Stimulated activated CD4-positive, alpha-beta T cell treated with anti-CD3 and anti-CD28 coated beads, Interleukin-15, amount 100 ng/mL, for 1 hour (primary cell): ENCODE measurements at places on chromosomes 5 and 9.

- no peak for DNase-seq
These were observed 947.2 kb upstream of the ARRDC3 start for GRCh38 chr5:92330365-92330764.

- DNase-seq: no peak
These were observed 75.5 kb upstream of the RANBP3L start for GRCh38 chr5:36377192-36377591.

GRCh38 chr5:170743876-170744212, 39.7 kb upstream of the GABRP start:
- DNase-seq: no peak

DNA sequence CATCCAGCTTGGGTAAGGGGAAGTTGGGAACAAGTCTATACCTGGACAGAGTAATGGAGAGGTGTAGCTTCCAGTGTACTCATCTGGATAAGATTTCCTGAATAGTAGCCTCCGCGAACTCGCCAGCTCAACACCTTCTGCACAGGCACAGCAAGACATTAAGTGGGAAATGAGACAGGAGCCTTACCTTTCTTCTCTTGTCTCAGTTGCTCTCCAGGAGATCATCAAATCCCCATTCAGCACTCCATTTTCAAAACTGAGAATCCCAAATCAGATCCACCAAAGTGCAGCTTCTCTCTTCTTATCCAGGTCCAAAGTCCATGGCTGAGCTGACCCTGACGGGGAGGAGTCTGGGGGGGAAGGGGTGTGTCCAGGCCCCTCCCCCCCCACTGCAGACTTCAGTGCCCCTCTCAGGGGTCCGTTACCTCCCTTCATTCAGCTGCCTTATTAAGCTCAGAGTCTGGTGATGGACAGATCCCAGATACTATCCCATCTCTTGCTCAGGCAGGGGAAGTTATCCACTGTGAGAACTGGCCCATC, 5.9 kb upstream of the MGAT1 start:
- DNase-seq: no peak

DNA sequence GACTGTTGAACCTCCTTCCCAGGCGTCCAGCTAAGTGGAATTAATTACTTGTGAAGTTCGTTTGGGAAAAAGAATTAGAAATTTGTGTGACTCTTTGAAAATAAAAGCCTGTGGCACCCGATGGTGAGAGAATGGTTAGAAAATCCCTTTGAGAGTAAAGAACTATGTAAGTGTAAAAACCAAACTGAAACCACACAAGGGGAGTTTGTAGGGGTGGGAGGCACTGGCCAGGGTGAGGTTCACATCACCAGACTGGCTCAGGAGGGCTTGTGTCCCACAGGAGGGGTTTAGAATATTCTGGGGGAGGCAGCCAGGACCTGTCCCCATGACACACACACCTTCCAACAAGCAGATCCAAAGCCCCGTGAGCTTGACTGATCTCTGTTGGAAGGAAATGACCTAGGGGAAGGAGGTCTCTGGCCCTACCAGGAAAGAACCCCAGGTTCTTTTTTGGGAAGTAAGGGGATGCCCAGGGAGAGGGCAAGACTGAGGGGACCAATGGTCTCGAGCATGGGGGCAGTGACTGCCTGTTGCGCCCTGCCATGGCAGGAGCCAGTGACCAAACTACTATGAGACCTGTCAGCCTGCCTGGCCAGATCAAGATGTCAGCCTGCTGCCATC, 4.3 kb downstream of the SPATA24 start:
- DNase-seq: no peak

DNA sequence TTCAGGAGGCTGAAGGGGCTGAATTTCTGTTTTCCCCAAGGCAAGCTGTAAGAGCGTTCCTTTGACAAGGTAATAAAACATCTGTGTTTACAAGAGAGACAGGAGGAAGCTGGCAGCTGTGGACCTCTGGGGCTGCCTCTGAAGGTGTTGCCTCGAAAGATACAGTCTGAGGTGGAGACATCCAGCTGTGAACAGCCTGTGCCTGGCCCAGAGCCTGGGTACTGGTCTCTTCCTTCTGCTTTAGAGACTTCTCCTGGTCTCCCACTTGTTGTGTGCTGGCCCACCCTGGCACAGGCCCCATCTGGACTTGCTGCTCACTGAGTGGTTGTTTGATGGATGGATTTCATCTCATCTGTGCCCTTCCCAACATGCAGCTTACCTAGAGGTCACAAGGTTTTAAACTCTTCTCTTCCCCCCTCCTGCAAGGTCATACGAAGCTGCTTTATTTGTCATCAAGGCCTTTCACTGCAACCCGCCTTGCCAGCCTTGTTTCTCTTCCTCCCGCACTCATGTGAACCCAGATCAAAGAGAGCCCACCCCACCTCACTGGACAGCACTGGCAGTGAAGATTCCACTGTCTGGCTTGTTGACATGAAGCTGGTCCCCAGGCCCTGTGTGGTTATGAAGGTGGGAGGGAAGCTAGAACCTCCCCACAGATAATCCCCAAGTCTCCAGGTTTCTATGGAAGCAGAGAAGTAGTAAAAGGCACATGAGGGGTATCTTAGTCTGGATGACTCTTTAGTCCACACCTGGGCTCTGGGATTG, 35.0 kb upstream of the ALDH1B1 start:
- no peak for DNase-seq

- no peak for DNase-seq
These were observed 146.9 kb downstream of the GOLPH3 start for GRCh38 chr5:32027093-32027716.

DNA sequence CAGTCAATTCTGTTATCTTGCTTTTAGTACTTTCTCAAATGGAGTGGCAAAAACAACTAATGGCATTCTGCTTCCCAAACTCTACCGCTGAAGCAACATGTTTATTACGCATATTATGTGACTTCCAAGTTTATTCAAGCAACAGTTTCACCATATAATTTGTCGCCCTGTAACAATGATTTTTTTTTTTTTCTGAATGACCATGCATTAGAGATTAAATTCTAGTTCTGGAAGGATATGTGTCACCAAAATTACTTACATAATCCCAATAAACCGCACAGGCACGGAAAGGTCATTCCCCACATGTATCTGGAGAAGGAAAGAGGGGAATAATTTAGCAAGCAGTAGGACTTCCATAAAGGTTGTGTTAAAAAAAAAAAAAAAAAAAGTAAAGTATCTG, 691.8 kb downstream of the DNAH5 start:
- no peak for DNase-seq

DNA sequence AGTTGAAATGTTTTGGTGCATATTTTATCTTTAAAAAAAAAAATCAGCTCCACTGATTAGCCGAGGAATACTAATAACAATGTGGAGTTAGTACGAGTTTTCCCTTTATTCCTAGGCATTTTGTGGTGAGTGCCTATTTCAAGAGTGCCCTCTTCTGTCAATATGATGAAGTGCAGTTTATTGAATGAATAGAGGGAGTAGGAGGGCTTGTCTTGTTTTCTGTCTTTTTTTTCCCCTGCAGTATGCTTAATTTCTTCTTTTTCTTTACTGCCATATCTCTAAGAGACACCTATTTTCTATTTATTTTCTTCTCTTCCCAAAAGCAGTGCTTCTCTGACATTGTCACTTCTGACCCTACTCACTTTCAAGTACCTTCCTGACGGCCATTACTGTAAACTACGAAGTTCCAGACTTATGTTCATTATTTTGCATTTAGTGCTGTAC, 169.6 kb upstream of the PITX1 start:
- DNase-seq: no peak

GRCh38 chr9:88660611-88661010, 125.6 kb downstream of the NXNL2 start:
- DNase-seq: no peak
